ENCODE measurements at places on chromosomes 5 and 9. TPM values are rescaled to one million over a fixed set of nuclear protein-coding genes. Genes with fewer than 3 reads are reported as not detected.

The ZFP2 gene
- total RNA-seq = 0.65 TPM

The FOXD4L6 gene
- total RNA-seq = not detected

The IL5 gene
- not detected for total RNA-seq

The SPOCK1 gene
- total RNA-seq = 1.6 TPM

The CCNI2 gene
- 0.06 TPM for total RNA-seq

The AIF1L gene
- total RNA-seq = 17.4 TPM

The SYK gene
- total RNA-seq = not detected

The ZBTB43 gene
- 3.2 TPM for total RNA-seq

The C1QTNF2 gene
- total RNA-seq = not detected

The MORN5 gene
- 0.49 TPM for total RNA-seq

The RNF38 gene
- 11.3 TPM for total RNA-seq

The SPINK6 gene
- total RNA-seq = not detected

The RAD17 gene
- total RNA-seq = 9.7 TPM

The EDIL3 gene
- 0.65 TPM for total RNA-seq

The CCDC187 gene
- not detected for total RNA-seq

The DOK3 gene
- total RNA-seq = 3.4 TPM

The NUTM2F gene
- not detected for total RNA-seq

The TAF11L5 gene
- not detected for total RNA-seq

The PDCD1LG2 gene
- 7.0 TPM for total RNA-seq

The PCDHAC1 gene
- not detected for total RNA-seq

The AQP3 gene
- total RNA-seq = 1.3 TPM

The GPR21 gene
- 3.8 TPM for total RNA-seq

The CCDC112 gene
- total RNA-seq = 5.0 TPM

The UBE2R2 gene
- total RNA-seq = 18.5 TPM

The TAF11L10 gene
- not detected for total RNA-seq

The FOXI1 gene
- total RNA-seq = not detected

The DCTN3 gene
- 67.2 TPM for total RNA-seq

The IL3 gene
- not detected for total RNA-seq

The SLIT3 gene
- total RNA-seq = under 0.01 TPM

The OR1J2 gene
- total RNA-seq = not detected

The IL17B gene
- not detected for total RNA-seq

The C5orf58 gene
- not detected for total RNA-seq

The HTR4 gene
- total RNA-seq = not detected

The SLC34A3 gene
- not detected for total RNA-seq

The JMY gene
- total RNA-seq = 16.1 TPM

The SLCO6A1 gene
- not detected for total RNA-seq

Measured in bladder microvascular endothelial cell (primary cell).